Stimulated activated CD4-positive, alpha-beta T cell treated with anti-CD3 and anti-CD28 coated beads, Interleukin-1b, Interleukin-23, amount 100 ng/mL, for 4 hours (primary cell): ENCODE measurements at places on chromosomes 4 and X.

DNA sequence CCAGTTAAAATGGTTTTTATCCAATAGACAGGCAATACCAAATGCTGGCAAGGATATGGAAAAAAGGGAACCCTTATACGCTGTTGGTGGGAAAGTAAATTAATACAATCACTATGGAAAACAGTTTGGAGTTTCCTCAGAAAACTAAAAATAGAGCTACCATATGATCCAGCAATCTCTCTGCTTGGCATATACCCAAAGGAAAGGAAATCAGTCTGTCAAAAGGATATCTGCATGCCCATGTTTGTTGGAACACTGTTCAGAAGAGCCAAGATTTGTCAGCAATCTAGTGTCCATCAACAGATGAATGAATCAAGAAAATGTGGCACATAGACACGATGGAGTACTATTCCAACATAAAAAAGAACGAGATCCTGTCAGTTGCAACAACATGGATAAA, 91.0 kb upstream of the SH3RF1 start:
- DNase-seq = no peak

- DNase-seq = no peak
These were observed 8.3 kb upstream of the XK start for GRCh38 chrX:37677243-37677642.

- no peak for DNase-seq
These were observed 168.1 kb downstream of the FRAS1 start for GRCh38 chr4:78225236-78225635.

DNA sequence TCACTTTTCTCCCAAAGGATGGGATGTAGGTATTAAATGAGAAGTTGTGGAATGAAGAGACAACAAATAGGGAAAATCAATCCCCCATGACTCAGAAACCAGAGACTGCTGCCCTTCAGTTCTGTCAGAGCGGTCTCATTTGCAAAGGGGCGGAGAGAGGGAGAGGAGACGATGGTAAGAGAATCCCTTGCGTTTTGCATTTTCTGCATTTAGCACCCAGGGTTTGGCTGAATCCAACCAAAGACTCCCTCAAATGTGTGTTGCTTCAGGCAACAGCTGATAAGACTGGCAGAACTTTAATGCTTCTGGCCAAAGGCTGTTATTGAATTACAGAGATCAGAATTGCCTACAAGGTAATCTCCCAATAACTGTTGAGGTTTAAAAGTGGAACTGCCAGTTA, 230.2 kb downstream of the EVC2 start:
- DNase-seq = no peak

DNA sequence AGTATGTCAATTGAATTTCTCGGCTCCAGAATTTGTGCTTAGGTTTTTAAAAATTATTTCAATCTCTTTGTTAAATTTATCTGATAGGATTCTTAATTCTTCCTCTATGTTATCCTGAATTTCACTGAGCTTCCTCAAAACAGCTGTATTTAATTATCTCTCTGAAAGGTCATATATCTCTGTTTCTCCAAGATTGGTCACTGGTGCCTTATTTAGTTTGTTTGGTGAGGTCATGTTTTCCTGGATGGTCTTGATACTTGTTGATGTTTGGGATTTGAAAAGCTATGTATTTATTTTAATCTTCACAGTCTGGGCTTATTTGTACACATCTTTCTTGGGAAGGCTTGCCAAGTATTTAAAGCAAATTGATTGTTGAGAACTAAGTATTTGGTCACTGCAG, 24.7 kb upstream of the HERC3 start:
- no peak for DNase-seq

- DNase-seq = no peak
These were observed 172.9 kb downstream of the PTTG2 start for GRCh38 chr4:38132843-38133662.

- peak; percentile 60 for DNase-seq
These were observed at the start of gene ZFX for GRCh38 chrX:24149351-24150050. ZFX (plus strand) TSS chrX:24149729; CDS start chrX:24172743, 23,014 bp downstream.

DNA sequence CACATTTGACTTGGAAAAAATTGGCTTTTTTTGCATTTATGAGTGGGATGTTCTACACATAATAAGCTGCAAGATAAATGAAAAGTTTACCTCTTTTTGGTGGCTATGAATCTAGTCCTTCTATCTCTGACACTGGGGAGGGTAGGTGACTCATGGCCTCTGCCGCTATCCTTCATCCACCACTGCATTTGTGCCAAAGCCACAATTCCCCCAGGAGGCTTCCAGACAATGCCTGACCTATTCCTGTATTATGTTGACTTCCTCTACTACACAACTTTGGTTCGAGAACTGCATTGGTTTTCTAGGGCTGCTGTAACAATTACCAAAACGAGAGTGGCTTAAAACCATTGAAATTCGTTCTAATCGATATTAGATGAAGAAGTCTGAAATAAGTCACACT, 245.6 kb downstream of the TRAM1L1 start:
- no peak for DNase-seq

DNA sequence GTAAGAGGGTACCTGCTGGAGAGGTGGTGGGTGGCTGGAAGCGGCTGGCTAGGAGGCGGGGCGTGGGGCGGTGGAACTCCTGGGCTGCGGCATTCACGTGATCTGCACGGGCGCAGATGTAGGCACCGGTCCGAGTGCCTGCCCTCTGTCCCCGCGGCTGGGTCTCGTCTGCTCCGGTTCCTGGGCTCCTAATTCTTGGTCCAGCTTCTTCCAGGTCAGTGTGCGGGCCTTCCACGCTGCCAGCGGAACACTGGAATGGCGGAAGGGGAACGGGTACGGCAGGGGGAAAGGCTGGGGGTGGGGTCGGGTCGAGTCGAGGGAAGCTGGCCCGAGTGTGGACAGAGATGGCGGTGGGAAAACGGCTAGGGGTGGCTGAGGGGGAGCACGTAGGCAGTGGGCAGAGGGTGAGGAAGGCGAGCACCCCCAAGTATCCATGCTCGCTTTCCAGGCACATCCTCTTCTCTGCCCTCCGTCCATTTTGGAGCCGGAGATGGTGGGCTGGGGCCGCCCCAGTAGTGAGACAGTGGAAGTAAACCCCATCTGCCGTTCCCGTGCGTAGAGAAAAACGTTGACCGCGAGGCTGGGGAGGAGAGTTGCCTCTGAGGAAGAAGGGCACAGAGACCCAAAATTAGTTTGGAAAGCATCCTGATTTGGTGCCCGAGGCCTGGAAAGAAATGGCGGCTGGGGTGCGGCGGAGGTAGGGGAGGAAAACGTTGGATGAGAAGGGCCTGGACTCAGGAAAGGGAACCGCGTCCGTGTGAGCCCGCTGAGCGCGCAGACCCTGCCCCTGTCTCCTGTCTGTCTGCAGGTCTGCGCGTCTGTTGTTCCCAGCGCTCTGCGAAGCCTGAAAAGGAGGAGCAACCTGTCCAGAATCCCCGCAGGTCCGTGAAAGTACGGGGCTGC, at the start of gene TCEAL4:
TSS of gene TCEAL4 (plus strand) at position 105 of the 903 bp plus-strand sequence. CDS start 1,161 bp downstream, outside the sequence.
- peak; percentile 18 for DNase-seq

- no peak for DNase-seq
These were observed 18.4 kb downstream of the SLC38A5 start for GRCh38 chrX:48451708-48452107.

GRCh38 chrX:28920153-28920943, 333.1 kb downstream of the IL1RAPL1 start:
- no peak for DNase-seq

DNA sequence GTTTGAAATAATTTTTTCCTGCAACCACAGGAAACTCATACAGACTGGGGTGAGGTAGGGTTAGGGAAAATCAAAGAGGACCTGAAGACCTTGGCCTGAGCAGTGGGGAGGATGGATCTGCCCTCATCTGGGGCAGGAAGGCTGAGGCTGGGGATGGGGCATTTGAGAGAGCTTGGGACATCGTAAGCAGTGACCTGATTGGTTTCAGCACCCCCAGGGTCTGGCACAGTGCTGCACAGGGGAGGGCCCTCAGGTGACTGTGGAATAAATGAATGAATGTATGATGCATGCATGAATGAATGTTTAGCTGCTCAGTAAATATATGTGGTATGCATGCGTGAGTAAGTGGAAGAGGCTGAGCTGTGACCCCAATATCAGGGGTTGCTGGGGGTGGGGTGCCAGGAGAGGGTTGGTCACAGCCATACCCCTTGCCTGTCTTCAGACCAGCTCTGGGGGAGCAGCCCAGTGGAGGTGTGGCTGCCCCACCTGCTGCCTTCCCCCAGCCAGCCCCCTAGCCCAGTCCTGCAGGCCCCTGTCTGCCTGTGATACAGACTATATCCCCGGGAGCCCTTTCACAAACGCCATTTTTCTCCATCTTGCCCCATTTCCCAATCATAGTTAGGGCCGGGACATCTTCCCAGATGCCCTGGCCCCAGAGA, 11.0 kb upstream of the TNIP2 start:
- DNase-seq = no peak

DNA sequence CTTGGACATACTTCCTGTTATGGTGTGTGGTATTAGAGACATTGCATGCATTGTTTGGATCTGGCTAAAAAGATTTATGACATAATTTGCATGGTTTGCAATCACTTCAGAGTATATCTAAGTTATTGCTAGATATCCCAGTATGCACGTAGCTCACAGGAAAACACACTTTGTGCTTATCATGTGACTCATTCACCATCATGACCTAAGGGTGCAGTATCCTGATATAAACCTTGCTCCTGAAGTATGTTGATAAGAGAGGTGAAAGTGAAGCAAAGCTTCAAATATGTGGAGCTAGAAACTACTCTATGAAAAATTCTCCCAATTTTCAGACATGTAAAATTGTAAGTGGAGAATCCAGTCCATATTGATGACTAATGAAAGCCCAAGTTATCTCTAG, 46.9 kb upstream of the GRXCR1 start:
- no peak for DNase-seq

GRCh38 chrX:39759526-39760224, 338.1 kb downstream of the BCOR start:
- DNase-seq = no peak

GRCh38 chr4:23171976-23172375, 479.2 kb downstream of the GBA3 start:
- no peak for DNase-seq

DNA sequence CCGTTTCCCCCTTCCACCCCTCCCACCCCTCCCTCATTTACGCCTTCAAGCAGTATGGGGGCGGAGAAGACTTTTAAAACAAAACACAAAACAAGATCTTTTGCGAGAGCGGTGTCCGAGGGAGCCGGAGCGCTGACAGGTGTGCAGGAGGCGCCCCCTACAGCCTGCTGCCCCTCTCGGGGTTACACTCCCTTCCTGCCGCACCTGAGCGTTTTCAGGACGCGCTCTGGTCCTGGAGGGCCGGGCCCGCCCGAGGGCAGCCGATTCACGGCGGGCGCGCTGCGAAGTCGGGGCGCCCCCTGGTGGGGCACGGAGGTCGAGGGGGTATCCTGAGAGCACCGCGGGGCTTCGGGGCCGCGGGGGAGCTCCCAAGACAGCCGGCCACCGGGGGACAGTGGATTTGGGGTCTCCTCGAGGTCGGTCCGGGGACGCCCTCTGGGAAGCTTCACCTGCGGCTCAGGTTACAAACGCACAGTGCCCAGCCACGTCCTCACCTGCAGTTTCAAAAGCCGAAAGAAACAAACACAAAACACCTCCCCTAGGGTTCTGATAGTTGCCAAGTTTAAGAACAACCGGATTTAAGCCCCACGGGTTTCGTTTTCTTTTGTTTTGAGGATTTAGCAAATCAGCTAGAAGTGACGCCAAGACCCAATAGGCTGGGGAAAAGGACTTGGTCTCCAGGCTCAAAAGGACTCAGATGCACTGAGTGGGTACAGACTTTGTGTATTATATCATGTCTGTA, 8.0 kb upstream of the NEUROG2 start:
- peak; percentile 71 for DNase-seq

- no peak for DNase-seq
These were observed 94.7 kb downstream of the SEL1L3 start for GRCh38 chr4:25767877-25768725.

- no peak for DNase-seq
These were observed 14.3 kb upstream of the TDO2 start for GRCh38 chr4:155889031-155889793.

DNA sequence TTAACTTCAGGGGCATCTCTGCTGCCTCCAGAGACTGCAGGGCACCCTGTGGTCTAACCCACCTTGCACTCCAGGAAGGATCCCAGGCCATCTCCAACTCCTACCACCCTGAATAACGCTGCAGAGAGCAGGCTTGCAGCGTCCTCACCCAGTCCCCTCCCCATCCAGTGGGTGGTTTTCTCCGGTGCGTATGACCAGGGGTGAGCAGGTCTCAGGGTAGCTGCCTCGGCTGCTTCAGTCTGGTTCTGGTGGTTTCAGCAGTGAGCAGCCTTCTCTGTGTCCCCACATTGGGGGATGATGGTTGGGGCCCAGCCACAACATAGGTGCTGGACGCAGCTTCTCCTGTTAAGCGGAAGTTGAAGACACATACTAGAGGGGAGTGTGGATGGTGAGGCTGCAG, 38.6 kb upstream of the SORCS2 start:
- DNase-seq = no peak

- peak; percentile 7 for DNase-seq
These were observed 1.9 kb downstream of the GASK1B start for GRCh38 chr4:158170691-158171561.

- DNase-seq = no peak
These were observed 90.0 kb upstream of the GATB start for GRCh38 chr4:151850791-151851213.

DNA sequence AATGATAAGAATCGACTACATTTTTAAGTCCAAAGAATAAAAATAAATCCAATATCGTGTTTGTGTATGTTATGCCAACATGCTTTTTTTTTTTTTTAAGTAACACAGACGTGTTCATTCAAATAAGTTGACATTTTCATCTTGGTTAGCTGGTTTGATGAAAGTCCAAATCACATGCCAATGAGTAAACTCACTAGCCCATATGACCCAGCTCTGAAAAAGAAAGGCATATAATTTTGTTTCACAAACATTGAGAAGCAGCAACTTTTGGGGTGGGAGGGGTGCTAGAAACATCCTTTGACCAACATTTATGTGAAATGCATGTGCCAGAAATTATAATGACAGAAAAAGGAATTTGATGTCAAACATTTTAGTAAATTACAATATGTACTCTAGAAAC, 61.6 kb upstream of the SPP1 start:
- DNase-seq = no peak

GRCh38 chr4:99403380-99404184, 31.6 kb downstream of the ADH7 start:
- no peak for DNase-seq

- DNase-seq = no peak
These were observed 1.4 kb upstream of the PPID start for GRCh38 chr4:158724637-158725036.

- no peak for DNase-seq
These were observed 75.1 kb upstream of the MCF2 start for GRCh38 chrX:139783030-139783429.

DNA sequence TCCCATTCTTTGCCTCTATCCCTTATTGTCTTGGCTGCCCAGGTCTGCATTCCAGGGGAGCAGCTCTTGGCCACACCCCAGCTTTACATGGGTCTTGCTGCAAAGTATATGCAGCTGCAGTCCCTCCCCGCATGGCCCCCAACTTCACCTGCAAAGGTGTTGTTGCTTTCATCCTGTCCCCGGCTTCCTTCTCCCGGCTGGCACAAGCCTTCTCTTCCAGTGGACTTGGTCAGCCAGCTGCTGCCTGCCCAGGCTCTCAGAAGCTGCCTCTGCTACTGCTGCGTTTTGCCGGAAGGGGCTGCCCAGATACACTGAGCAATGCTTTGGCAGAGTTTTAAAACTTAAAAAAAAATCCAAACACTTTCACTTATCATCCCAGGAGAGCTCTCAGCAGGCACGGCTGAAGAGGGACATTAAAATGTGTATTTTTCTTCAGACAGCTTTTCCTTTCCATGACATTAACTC, 121.2 kb upstream of the PDLIM3 start:
- no peak for DNase-seq
